ENCODE measurements at places on chromosomes 6 and 20.

- DNase-seq, result no peak
These were observed 65.5 kb downstream of the GMDS start for GRCh38 chr6:2179950-2180349.

DNA sequence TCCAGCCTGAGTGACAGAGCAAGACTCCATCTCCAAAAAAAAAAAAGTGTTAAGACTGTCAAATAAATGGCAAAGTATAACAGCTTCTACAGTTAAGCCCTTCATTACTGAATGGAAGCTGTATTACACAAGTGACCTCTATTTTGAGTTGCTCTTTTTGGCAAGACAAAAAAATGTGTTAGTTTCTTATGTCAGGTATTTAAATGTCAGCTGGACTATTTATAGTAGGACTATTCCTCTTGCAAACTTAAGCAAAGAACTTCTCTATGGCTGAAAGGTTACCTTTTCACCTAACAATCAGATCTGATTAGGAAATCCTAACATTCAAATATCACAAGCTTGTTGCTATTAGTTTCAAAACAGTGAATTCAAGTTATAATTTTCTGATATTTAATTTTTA is 12.4 kb downstream of the UBE2V1 start:
- no peak for DNase-seq

DNA sequence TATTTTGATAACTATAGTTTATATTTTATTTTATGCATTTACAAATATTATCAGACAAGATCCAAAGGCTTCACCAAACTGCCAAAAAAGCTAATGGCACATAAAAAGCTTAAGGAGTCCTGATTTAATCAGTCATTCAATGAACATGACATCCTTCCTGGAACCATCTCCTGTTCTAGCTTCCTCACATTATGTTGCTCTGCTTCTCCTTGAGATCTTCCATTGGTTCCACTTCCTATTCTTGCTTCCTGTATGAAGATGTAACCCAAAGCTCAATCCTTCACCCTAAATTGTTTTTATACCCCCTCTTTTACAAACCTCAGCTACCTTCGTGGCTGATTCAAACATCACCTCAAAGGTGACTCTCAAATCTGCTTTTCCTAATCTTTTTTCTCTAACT is 4.5 kb upstream of the BRD2 start:
- DNase-seq, result no peak

DNA sequence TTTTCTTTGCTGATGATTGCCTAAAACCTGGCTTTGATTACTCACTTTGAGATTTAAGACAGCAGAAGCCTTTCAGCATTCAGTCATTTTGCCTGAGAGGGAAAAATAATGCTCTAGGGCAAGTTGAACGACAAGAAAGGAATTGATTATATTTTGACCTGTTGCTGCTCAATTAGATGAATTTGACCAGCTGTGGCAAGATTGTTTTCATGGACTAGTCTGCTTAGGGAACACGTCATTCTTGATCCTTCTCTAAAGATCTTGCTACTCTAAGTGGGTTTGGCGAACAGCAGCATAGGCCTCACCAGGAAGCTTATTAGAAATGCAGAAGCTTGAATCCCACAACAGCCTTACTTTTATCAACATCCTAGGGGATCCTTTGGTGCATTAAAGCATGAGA is 59.7 kb upstream of the PHACTR1 start:
- peak; percentile 23 for DNase-seq

DNA sequence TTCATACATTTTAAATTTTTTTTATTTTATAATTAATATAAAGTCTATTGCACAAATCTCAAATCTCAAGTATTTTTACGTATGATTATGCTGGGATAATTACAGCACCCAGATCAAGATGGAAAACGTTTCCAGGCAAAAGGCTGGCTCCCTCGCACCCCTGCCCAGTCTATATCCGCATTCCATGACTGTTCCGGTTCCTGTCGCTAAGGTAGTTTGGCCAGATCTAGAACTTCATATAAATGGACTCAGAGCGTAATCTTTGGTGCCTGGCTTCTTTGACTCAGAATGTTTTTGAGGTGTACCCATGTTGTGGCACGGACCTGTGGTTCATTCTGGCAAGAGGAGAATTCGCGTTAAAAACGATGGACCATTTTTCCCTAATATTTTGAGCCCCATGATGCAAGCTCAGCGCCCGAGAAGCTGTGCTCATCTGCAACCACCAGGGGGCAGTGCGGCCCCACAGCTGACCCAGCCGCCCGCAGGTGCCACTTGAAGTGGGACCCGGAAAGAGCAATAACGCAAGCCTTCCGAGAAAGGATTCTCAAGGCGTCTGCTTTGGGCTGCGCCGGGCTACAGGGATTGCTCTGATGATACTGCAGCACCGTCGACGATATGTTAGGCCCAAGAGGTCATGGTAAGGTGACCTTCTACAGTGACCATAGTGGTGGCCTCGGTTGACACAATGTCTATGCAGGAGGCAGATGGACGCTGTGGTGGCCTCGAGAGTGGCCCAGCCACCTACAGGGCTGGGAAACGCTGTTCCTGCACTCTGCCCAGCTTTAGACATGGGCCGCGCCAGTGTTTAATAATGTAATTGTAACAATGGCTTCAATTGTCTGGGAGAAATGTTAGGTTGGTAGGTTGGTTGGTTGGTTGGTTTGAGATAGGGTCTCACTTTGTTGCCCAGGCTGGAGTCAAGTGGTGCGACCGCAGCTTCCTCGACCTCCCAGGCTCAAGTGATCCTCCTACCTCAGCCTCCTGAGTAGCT is 160.1 kb downstream of the ZMYND8 start:
- DNase-seq, result peak; percentile 7

- DNase-seq, result no peak
These were observed 200.5 kb upstream of the PHACTR1 start for GRCh38 chr6:12516070-12516469.

DNA sequence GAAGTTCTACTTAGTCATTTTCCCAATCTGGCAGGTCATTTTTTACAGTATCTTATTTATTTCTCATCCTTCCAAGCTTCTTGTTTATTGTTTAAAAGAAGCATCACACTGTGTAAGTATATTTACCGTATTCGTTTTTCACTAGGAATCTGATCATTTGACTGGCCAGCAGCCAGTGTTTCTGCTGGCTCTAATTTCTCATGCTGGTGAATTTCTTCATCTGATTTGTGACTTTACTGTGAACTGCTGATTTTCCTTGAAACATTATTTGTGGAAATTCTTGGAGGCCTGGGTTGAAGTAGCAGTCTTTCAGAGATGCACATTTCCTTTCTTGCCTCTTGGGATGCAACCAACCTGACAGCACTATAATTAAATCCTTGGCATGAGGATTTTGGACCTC is 65.9 kb downstream of the PREP start:
- DNase-seq, result no peak

- DNase-seq, result peak; percentile 88
These were observed 26.9 kb upstream of the FANCE start for GRCh38 chr6:35425284-35425683.

DNA sequence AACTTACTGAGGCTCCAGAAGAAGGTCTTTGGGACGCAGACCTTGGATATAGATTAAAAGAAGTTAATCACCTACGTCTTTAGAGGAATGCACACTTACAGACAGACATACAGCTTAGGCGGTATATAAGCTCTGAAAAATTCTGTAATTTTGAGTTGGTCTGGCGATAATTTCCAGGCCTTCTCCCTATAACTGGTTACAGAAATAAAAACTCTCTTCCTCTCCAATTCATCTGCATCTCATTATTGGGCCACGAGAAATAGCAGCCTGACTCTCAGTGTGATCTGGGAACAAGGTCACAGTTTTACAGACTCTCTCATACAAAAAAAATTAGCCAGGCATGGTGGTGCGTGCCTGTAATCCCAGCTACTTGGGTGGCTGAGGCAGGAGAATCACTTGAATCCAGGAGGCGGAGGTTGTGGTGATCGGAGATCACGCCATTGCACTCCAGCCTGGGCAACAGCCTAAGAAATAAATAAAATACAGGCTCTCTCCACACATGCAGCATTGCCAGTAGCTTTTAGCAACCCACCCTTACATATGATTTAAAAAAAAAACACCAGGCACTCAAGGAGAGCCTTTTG is 4.7 kb downstream of the ZBTB24 start:
- no peak for DNase-seq

DNA sequence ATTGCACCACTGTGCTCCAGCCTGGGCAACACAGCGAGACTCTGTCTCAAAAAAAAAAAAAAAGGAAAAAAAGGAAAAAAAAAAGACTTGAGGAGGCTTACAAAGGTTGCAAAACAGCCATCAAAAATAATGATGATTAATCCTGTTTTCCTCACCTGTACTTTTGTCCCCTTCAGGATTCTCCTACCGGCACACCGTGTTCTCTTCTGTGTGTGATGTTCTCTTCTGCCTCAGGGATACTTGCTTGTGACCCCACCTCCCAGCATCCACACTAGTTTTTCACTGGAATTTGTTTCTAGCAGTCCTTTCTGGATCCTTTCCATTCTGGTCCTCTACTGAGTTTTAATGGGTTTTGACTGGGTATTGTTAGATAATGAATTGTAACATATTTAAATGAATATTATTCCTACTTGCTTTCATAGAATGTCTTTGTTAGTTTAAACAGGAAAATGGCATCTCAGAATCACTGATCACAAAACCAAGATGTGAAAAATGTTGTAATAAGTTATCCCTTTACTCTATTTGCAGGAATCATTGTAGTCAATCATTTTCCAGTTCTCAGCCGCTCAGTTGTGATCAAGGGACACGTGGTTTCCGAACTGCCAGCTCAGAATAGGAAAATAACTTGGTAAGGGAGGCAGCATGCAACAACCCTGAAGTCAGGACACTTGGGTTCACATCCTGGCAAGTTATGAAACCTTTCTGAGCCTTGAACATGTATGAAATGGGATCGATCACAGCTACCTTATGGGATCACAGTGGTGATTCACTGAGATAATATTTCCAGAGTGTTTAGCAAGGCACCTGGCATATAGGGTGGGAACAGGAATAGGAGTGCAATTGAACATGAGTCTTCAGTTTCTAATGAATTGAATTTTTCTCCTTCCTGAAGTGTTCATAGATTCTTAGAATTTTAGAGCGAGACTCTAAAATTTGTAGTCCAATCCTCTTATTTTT is 8.5 kb downstream of the C6orf89 start:
- DNase-seq, result no peak

DNA sequence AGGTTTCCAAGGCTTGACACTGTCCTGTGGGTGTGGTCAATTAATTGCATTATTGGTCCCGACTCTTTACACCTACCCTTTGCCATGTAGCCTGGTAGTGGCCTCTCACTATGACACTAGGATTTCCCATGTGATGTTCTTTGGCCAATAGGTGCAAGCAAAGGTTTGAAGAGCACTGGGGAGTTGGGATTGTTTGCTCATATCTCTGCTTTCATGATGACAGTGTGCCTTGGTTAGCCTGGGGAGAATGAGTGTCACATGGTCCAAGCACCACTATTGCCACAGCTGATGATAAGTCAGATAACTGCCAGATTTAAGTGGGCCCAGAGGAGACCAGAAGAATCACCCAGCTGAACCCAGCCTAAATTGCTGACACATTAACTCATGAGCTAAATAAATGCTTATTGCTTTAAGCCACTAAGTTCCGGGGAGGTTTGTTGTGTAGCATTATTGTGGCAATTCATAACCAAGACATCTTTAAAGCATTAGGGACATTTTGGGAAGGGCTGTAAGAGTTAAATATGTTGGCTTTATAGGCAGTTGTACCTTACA is 17.2 kb upstream of the SCP2D1 start:
- no peak for DNase-seq

DNA sequence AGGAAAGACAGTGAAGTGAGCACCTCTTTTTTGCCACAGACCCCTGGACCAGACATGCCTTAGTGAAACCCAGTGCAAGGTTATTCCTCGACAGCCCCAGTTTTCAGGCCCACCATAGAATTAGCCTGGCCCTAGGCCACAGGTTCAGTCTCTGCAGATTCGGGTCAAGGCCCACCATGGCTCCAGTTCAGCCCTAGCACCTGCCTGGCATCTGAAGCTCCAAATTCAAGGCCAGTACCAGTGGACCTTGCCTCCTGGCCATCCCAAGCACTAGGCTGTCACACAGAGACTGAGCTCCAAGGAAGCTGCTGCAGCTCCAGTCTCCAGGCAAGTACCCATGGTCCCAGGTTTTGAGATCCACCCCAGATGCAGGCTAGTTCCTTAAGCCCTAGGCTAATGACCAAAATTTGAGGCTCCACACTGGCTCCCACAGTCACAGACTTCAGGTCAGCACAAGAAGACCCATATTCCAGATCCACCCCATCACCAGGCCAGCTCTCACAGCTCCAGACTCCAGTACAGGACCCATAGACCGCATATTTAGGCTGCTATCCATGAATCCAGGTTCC is 877.5 kb upstream of the ADGRB3 start:
- DNase-seq, result no peak

DNA sequence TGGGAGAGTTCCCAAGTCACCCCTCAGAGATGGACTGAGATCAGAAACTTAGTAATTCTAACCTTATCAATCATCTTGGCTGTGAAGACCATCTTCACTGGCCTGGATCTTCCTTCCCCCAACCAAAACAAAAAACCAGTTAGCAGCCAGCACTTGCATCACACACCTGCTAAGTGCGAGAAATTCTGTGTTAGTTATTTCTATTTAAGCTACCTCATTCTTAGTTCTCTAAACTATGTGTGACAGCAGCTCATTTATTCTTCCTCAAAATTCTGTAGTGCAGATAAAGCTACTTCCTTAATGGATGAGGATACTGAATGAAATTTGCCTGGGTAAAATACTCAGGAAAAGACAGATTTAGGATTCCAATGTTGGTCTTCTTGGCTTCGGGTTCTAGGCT is 18.2 kb upstream of the TAGAP start:
- DNase-seq, result no peak

DNA sequence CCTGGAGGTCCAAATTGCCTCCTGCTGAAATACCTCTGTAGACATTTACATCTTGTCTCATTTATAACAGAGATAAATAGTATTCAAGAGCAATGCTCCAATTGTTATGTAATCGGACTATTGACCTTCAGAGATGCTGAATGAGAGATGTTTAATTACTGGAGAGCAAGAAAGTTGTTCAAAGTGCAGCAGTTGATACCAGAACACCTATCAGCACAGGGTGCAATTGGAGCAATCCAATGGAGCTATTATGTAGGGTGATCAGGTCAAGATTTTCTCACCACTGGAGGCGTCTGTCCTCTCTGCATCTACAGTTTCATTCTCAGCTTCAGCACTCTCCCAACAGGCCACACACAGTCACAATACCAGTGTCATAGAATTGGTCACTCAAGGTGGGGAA is 19.5 kb upstream of the TMX4 start:
- no peak for DNase-seq

GRCh38 chr6:125718109-125718508 is 31.3 kb upstream of the HEY2 start:
- no peak for DNase-seq

DNA sequence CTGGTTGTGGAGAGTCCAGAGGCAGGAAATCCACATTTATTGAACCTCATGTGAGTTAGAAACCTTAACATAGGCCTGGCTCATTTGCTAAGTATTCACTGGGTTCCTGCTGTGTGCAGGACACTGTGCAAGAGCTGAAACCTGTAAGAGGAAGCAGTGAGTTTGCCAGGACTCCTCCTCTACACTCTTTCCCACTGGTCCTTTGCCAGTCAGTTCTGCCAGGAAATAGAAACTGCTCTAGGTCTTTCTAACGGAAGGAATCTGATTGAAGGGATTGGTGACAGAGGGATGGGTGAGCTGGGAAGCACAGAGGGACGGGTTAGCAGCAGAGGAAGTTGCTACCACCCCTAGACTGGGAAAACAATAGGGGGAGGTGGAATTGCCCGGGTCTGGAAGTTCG is 234.2 kb upstream of the ECI2 start:
- no peak for DNase-seq

GRCh38 chr6:37027036-37027720 is 21.7 kb downstream of the FGD2 start:
- DNase-seq, result no peak
